ENCODE measurements at places on chromosomes 1 and 21. TPM values are rescaled to one million over a fixed set of nuclear protein-coding genes. Genes with fewer than 3 reads are reported as not detected.

GRCh38 chr1:214557952-214558735 is 6.7 kb upstream of the PTPN14 start:
- no peak for DNase-seq

DNA sequence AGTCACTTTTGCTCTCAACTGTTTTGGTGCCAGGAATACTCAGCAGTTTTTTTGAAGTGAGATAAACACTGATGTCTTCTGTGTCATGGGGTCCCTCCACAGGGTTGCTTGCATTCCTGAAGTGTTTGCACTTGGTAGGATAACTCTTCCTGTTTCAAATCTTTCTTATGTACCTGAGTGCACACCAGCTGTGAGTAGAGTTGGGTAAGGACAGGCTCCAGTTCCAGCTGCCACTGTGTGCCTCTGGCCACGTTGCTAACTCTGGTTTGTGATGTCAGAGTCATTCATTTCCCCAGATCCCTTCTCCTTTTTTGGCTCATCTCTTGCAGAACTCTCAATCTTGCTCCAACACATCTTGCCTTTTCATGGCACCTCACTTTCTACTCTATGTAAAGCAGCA is 356.3 kb upstream of the B3GALT2 start:
- no peak for DNase-seq

GRCh38 chr1:17292299-17293160 is 15.5 kb upstream of the PADI4 start:
- no peak for DNase-seq

DNA sequence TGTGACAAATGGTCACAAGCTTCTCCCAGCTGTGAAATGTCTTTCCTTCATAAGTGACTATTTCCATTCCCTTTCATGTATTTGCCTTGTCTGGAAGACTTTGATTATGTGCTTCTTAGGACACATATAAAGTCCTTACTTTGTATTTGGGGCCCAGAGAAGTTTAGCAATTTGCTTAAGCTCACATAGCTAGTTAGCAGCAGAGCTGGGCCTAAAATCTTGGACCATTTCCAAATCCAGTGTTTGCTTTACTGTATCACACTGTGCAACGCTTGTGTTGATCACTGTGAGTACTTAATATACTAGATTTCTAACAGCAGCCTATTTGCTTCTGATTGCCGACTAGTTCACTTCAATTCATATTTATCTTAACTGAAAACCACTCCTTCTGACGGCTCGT is 2.2 kb upstream of the KCNA3 start:
- no peak for DNase-seq

- DNase-seq: no peak
Measured at GRCh38 chr1:10195570-10195969, 14.8 kb upstream of the KIF1B start.

- no peak for DNase-seq
Measured at GRCh38 chr1:7281821-7282220, 489.3 kb upstream of the VAMP3 start.

- DNase-seq: no peak
Measured at GRCh38 chr1:214551436-214552173, at the start of gene PTPN14. PTPN14 (minus strand) TSS chr1:214551602; CDS start chr1:214464803, 86,799 bp downstream.

- no peak for DNase-seq
Measured at GRCh38 chr1:31800674-31800967, 15.2 kb downstream of the SPOCD1 start.

GRCh38 chr1:235532360-235532759 is 28.1 kb upstream of the B3GALNT2 start:
- no peak for DNase-seq

GRCh38 chr1:10596780-10597179 is 122.0 kb downstream of the PEX14 start:
- DNase-seq: no peak

GRCh38 chr1:16020325-16020724 is 1.5 kb upstream of the CLCNKA start:
- no peak for DNase-seq

DNA sequence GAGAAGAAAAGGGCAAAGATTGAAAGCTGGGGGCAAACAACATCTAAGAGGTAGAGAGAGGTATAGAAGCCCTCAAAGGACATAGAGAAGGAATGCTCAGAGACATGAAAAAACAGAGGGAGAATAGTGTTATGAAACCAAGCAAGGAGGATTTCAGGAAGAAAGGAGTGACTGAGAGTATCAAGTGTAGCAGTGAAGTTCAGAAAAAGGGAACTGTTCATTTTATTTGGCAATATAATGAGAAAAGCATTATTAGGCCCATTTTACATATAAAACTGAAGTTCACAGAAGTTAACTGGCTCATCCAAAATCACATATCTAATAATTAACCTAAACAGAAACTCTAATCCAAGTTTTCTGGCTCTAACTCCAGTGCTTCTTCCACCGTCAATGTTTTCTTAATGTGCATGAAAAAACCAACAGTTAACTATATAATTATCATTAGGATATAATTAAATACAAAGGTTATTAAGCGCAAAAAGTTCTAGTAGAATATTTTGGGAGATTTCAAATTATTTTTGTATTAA is 17.7 kb downstream of the NEXN start:
- DNase-seq: no peak

- DNase-seq: no peak
Measured at GRCh38 chr1:177660188-177660587, 309.7 kb downstream of the SEC16B start.

GRCh38 chr1:201137579-201138310 is 10.8 kb upstream of the ASCL5 start:
- no peak for DNase-seq

DNA sequence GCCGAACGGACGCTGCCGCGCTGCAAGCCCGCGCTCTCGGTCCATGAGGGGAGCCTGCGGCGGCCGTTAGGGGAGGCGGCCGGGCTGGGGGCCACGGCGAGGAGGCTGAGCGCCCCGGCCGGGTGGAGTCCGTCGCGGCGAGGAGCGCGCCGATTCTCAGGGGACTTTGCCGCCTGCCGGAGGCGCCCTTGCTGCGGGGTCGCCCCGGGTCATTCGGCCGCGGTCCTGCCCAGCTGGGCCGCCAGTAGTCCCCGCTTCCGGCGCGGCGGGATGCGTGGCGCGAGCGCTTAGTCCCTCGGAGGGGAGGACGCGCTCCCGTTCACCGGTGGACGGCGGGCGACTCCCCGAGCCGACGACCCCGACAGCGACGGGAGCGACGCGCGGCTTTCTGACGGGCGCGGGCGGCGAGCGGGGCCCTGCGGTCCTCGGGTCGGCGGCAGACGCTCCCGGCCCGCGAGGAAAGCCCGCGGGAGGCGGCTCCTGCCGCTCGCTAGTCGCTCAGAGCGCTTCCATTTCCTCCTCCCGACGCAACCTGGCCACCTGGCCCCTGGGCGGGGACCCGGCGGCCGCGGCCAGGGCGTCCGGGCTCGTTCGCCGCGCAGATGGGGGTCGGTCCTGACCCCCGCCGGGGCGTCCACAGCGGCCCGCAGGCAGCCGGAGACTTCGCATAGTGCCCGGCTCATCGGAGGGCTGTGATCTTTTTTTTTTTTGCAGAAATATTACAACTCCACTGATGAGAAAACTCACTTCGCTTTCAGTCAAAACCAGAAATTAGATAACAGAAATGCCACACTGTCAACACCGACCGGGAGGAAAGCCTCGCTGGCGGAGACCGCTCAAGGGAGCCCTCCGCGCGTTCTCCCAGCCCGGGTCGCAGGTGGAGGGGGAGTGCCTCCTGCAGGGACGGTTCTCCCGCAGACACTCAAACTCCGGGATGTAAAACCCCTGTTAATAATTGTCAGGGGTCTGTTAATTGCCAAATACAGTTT is 641 bp upstream of the ZBTB21 start:
- peak; percentile 16 for DNase-seq

- no peak for DNase-seq
Measured at GRCh38 chr1:101145449-101145820, 91.4 kb upstream of the S1PR1 start.

- no peak for DNase-seq
Measured at GRCh38 chr1:240487493-240487892, 124.5 kb downstream of the GREM2 start.

DNA sequence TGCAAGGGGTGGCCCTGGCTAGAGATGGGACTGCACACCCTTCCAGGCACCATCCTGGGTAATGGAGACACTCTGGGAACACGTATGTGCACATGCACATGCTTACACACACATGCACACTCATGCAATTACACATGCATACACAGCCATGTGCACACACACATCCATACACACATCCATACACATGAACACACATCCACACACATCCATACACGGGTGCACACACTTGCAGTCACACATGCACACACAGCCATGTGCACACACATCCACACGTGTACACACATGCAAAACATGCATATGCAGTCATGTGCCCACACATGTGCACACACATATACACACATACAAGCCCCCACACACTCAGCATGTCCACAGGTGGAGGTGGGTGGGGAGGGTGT is 22.3 kb upstream of the POFUT2 start:
- DNase-seq: no peak

- DNase-seq: no peak
Measured at GRCh38 chr1:145858238-145858900, 512 bp downstream of the PIAS3 start.

GRCh38 chr1:198102454-198102827 is 54.4 kb upstream of the NEK7 start:
- no peak for DNase-seq

GRCh38 chr1:68111519-68112436 is 61.4 kb upstream of the DIRAS3 start:
- DNase-seq: no peak

GRCh38 chr1:25744140-25744581 is 55.8 kb upstream of the SELENON start:
- no peak for DNase-seq

GRCh38 chr1:151458802-151459330 is 428 bp downstream of the POGZ start:
- peak; percentile 58 for DNase-seq

- DNase-seq: no peak
Measured at GRCh38 chr1:214400131-214400530, 119.2 kb downstream of the SMYD2 start.

DNA sequence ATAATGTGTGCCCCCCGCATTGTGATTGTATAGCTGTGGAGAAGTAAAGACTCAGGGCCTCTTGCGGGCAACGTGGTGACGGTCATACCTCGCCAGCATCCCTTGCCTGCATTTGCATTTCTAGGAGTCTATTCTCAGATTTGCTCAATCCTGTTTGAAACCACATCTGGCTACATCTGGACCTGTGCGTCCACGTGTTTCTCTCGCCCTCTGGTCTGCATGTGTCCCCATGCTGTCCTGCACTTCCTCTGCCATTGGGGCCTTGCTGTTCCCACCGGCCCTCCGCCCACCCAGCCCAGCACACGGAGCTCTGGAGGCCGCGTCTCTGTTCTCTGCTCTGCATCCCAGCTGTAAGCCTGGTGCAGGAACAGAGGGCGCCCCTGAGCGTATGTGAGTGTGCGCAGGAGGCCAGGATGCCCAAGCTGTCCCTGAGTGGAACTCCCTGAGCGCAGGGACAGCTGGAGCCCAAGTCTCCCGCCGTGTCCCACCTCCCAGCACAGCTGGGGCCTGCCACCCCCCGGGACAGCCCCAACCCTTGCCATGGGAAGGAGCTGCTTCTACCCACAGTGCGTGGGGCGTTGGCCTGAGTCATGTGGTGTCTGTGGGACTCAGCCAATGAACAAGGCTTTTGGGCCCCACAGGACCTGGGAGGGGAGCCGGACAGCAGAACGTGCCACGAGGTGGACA is 1.6 kb downstream of the KRTAP10-2 start:
- no peak for DNase-seq

DNA sequence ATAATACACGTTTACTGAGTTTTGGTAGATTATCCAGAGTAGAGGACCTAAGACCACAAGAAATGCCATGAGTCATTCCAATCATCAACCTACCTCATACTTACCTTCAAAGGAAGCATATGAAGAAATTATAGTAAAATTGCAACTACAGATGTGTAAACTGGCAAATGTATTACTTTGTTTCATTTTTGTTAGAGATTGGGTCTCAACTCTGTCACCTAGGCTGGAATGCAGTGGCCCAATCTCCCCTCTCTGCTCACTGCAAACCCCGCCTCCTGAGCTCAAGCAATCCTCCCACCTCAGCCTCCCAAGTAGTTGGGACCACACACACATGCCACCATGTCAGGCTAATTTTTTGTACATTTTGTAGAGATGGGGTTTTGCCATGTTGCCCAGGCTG is 5.2 kb downstream of the TMCO1 start:
- no peak for DNase-seq

DNA sequence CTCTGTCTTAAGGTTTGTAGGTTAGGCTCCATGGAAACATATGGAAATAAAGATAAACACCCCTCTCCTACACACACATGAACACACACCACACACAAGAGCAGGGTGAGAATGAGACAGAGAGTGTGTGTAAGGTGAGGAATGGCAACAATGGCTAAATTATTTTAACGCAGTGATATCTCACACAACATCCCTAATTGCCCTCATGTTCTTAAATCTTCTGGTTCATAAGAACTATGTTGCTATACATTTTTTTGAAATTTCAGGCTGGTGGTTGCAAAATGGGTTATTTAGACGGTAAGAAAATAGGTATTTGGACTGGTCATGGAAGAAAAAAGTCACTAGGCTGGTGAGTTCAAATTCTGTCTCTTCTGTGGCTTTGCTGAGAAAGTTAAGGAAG is 316.7 kb upstream of the ESRRG start:
- no peak for DNase-seq

DNA sequence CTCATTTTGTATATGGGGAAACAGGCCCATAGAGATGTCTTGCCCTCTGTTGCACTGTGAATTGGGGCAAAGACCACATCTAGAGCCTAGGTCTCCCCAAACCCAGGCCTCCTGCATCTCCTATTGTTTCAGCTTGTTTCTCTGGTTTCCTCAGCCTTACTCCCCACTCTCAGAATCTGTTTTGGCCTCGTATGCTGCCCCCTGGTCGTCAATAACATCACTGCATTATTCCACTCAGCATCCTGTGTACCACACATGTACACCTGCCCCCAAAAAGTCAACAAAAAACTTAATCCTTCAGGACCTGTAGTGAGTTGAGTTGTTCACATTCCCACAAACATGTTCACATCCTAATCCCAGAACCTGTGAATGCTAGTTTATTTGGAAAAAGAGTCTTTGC is 184.8 kb downstream of the BRINP2 start:
- no peak for DNase-seq

DNA sequence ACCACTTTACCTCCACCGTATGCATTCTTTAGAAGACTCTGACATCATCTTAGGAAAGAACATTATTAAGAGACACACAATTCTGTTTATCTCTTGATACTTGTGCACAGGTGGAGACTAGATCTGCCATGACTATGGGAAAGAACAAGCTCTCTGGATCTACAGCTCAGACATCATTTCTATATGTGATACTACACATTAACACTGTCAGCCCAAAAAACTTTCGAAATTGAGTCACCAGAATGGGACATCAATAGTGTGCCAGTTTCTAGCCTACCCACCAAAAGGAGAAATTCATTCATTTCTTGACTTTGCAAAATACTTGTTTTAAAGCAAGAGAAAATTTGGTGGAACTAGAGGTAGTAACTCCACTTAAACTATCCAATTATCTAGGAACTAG is 6.0 kb upstream of the EVI5 start:
- no peak for DNase-seq

The FYB2 gene
- total RNA-seq: not detected

The CRABP2 gene
- 0.44 TPM for total RNA-seq

The TMEM59 gene
- 198 TPM for total RNA-seq

The KRTAP8-1 gene
- not detected for total RNA-seq

The LCE3D gene
- not detected for total RNA-seq

The OR6N1 gene
- not detected for total RNA-seq

The SLC44A5 gene
- 4.4 TPM for total RNA-seq

The LRRC39 gene
- total RNA-seq: 2.7 TPM

The SHISA4 gene
- 0.96 TPM for total RNA-seq

The ARTN gene
- 0.25 TPM for total RNA-seq

The RAB3B gene
- 0.05 TPM for total RNA-seq

The TSPAN2 gene
- total RNA-seq: 0.68 TPM

The GJA5 gene
- total RNA-seq: not detected

The GJA8 gene
- total RNA-seq: not detected

The IVL gene
- not detected for total RNA-seq

The TIE1 gene
- total RNA-seq: not detected

All from naive thymus-derived CD8-positive, alpha-beta T cell (primary cell).